HAP-1 (cell line): ENCODE measurements at places on chromosomes 1 and 21.

DNA sequence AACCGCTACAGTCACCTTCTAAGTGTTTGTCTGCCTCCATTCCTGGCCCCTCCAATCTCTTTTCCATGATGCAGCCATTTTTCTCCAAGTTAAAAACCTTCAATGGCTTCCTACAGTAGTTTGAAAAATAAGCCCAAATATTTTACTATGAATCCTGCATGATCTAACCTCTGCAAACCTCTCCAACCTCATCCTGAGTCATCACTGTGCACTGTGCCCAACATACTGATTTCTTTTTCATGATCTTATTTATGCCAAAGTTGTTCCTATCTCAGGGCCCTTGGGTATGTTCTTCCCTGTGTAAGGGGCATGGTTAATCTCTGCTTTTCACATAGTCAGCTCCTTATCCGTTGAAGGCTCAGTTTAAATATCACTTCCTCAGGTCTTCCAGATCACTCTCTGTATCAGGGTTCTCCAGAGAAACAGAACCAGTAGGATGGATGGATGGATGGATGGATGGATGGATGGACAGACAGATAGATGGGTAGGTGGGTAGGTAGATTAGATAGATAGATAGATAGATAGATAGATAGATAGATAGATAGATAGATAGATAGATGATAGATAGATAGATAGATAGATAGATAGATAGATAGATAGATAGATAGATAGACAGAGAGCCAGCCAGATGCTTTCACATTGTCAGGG lies 18.1 kb upstream of the PTPN14 start:
- DNase-seq, result no peak

GRCh38 chr1:80818211-80818610 lies 982.5 kb upstream of the ADGRL2 start:
- DNase-seq, result no peak

DNA sequence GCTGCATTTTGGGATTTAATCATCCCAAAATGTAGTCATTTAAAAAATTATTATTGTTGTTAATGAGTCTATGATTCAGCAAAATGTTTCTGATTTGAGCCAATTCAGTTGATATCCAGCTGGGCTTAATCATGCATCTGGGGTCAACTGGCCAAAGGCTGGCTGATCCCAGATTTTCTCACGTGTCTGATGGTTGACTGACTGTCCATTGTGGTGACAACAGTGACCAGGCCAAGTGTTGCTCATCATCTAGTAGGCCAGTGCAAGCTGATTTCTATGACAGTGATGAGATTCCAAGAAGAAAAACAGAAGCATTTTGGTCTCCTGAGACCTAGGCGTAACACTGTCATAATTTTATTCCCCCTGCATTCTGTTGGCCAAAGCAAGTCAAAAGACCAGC lies 80.1 kb upstream of the ZC3H11B start:
- DNase-seq, result no peak

DNA sequence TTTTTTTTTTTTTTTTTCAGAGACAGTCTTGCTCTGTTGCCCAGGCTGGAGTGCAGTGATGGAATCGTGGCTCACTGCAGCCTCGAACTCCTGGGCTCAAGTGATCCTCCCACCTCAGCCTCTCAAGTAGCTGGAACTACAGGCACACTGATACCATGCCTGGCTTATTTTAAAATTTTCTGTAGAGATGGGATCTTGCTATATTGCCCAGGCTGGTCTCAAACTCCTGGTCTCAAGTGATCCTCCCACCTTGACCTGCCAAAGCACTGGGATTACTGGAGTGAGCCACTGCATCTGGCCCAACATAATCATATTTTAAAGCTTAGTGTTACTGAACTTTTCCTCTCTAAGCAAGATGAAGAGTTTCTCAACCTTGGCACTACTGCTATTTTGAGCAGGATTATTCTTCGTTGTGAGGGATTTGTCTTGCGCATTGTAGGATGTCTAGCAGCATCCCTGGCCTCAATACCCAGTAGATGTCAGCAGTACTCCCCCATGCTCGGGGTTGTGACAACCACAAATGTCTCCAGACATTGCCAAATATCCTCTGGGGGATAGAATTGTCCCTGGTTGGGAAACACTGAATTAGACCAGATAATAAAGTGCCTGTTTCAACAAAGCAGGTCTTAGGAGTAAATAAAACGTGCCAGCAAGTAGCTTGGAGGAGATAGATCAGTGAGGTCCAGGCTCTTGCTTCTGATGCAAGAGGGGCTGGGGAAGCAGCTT lies 15.1 kb upstream of the THRAP3 start:
- DNase-seq, result no peak

- DNase-seq, result peak; percentile 12
Measured at GRCh38 chr21:18244671-18245463, at the start of gene CHODL. CHODL (plus strand) TSS chr21:18244833; CDS start chr21:18245224, 391 bp downstream.

GRCh38 chr1:236800002-236800620 lies 5.0 kb downstream of the MTR start:
- DNase-seq, result no peak

DNA sequence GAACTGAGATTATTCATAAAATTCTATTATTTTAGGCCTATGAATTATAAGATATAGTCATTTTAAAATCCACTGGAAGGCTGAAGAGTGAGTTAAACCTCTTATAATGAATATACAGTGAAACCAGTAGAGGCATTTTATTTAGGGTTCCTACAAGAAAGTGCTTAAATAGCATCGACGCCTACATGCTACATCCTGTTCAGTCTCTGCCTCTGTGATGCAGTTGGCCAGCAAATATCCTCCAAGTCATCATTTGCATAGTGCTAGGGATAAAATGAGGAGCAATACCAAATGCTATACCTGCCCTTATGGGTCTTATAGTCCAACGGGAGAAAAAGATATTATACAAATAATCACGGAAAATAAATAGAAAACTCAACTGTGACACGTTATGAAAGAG lies 59.6 kb downstream of the EDEM3 start:
- no peak for DNase-seq

DNA sequence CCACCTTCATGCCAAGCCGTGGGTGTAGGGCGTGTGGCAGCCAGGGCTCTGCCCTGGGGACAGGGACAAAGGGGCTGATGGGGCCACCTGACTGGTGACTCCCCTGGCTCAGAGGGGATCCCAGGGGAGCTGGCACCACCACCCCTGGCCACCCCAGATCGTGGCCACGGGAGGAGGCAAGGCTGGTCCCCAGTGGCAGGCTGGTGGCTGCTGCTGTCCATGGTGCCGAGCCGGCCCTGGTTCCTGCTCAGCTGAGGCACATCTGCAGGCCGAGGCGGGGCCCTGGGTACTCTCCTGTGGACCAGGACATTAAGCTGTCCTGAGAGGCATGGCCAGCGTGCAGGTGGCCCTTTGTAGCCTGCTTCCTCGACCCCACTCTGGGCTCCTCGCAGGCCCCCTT lies 6.5 kb downstream of the PLCH2 start:
- no peak for DNase-seq

GRCh38 chr1:42008264-42008663 lies 89.5 kb upstream of the HIVEP3 start:
- DNase-seq, result no peak
